ENCODE measurements at places on chromosomes 5 and 9.

- DNase-seq = no peak
Observed at GRCh38 chr5:116772152-116772501, 197.5 kb upstream of the SEMA6A start.

DNA sequence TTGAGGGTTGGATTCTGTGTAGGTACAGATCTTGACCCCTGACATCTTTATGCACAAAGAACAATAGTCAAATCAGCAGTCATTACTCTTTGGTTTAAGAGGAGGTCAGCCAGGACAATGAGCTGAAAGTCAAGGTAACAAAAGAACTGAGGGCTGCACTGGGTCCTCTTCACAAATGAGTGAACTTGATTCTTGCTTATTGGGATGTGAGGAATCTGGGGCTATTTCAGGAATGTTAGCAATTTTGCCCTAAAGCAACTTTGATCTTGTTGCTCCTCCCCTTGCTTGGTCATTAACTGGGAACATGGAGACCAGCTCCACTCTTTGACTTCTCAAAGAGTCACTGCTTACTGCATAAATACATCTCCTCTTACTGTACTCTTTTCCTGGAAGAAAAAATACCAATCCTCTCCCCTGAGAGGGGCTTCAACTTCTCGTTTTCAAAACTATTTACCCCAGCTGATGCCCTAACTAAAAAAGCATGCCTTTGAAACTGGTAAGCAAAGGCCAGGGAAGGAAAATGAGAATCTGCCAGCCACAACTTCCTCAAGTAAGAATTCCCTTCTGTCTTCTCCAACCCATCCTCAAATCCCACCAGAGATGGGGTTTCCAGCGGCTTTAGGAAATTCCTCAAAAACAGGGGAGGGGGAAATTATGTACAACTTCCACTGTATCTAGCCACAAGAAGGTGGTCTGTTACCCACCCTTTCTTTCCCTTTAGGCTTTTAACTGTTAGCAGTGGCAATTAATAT is 368.3 kb downstream of the ENC1 start:
- no peak for DNase-seq

DNA sequence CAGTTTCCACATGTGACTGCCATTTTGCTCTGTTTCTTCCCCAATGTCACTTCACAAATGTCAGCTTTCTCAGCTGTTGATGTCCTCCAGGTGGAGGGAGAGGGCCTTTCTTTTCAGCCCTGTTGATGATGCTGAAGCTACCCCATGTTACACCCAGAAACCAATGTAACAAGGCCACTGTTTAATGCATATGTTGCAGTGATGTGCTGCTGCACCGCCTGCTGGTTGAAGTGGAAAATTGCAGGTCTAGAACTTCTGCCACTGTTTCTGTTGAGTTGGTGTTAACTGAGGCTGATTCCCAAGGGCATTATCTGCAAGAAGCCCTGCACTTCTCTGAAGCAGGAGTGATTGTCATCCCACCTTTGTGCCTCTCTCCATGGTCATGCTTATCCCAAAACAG is 428.4 kb downstream of the KDM4C start:
- DNase-seq = no peak

DNA sequence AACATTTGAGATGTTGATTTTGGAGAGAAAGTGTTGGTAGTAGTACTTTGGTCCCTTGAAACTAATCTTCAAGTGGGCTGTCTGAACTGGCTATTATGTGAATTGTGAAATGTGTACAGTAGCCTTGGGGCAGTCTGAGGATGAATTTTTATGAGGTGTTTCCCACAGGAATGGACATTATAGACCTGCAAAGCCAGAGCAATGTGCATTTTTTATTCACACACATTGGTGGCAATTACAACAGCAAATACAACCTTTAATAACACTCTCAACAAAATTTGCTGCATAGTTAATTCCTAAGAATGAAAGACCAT is 147.0 kb downstream of the PAM start:
- no peak for DNase-seq

DNA sequence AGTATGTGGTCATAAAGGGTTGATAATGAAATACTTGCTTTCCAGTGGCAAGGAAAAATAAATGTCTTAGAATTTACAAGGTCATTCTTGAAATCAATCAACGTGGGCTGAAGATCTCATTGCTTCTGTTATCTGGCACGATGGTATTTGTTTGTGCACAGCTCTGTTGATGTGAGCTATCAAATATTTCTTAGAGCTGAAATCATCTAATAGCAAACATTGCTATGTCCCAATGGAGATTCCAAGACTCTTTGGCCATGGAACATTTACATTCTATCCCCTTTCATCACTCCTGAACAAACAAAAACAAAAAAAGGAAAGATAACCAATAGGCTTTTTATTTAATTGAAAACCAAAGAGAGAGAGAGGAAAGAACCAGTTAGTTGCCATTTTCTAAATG is 111.5 kb upstream of the CCDC152 start:
- no peak for DNase-seq

- no peak for DNase-seq
Observed at GRCh38 chr5:37710965-37711364, 128.9 kb downstream of the GDNF start.

DNA sequence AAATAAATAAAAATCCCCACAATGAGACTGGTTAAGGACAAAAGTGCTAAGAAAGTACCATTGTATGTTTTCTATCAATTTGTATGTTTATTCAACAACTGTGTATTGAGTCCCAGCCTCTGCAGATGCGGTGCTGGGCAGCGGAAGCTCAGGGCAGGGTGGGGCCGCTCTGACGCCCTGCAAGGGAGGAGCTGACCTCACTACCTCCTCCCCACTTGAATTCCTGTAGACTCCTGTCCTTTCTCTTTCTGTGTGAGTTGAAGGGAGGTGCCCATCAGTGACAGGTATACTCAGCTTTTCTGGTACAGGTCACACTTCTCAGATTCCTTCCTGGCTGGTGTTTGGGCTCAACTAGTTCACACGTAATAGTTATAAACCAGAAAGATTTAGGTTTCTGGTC is 27.0 kb downstream of the ANGPTL2 start:
- no peak for DNase-seq

DNA sequence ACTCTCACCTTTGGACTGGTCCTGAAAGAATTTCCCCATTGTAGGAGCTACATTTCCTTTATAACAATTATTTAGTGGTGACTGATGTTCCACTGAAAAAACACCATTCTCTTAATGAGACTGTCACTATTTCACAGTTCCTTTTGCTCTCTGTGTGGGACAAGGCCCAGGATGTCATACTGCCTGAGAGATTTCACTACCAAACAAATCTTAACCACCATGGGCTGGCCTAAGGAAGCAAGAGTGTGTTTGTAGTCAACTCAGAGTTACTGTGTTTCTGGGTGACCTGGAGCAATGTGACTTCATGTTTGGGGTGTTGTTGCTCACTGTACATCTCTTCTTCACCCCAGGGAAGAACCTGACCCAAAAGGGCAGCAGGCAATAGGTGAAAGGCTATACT is 50.1 kb upstream of the ZNF608 start:
- no peak for DNase-seq

DNA sequence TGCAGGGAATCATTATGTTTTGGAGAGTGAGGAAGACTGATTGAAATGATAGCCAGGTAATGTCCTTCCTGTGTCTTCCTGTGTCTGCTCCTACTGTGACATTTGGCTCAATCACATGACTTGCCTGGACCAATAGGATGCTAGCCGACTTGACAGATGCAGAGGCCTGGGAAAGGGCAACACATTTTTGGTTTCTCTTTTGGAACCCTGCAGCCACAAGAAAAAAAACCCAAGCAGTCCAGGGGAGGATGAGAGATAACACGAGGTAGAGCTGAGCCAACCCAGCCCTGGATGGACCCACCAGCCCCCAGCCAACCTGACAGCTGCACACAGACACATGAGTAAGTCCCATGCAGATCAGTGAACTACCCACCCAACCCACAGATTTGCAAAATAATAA is 256.1 kb upstream of the SMARCA2 start:
- DNase-seq = no peak

- no peak for DNase-seq
Observed at GRCh38 chr5:153796527-153796926, 242.2 kb downstream of the FAM114A2 start.

GRCh38 chr9:98900244-98900643 is 43.5 kb upstream of the COL15A1 start:
- no peak for DNase-seq
